Stimulated activated CD8-positive, alpha-beta memory T cell treated with anti-CD3 and anti-CD28 coated beads, Interleukin-12 subunit alpha, Interleukin-12 subunit beta, amount 100 ng/mL, for 4 hours (primary cell): ENCODE measurements at places on chromosomes 3 and 15.

DNA sequence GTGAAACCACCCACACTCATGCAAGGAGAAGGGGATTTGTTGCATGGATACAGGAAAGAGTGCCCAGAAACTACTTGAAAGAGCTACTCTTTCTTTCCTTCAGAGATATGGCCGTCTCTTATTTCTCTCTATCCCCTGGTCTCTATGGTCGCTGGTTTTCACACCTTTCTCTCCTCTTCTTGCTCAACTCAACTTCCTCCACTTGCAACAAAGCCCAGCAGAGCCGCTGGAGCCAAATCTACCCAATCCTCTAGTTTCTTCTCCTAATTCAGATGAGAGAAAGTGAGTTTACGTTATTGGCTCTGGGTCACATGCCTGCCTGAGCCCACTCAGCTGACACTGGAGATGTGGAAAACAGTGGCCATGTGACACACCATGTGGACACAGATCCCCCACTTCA is 215.2 kb downstream of the OSBPL10 start:
- DNase-seq, result no peak

GRCh38 chr3:37471425-37471824 is 297.0 kb upstream of the LRRFIP2 start:
- no peak for DNase-seq

DNA sequence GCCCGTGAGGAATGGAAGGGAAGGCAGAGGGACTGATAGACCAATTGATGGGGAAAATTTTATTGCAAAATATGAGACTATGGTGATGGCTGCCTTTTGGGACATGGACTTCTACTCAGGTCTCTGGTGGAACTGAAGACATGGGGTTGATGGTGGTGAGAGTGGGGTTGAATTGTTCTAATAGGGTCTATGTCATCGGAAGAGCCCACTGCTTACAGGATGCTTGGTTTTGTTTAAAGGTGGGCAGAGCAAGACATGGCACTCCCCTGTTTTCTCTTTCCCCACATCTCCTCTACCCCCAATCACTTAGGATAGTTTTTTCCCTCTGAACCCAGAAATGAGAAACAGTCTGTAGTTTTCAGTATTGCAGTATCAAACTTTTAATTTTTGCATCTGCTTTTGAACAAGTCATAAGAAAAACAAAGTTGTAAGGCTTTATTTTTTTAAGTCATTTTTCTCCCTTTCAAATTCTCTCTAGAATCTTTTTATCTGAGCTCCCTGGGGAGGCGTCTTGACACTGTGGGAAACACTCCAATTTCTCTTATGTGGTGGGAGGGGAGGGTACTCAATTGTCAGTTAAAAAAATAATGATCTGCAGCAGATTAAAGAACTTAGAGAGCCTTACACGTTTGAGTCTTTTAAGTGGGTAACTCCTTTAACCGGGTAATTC is 276.2 kb upstream of the TBC1D5 start:
- DNase-seq, result no peak

DNA sequence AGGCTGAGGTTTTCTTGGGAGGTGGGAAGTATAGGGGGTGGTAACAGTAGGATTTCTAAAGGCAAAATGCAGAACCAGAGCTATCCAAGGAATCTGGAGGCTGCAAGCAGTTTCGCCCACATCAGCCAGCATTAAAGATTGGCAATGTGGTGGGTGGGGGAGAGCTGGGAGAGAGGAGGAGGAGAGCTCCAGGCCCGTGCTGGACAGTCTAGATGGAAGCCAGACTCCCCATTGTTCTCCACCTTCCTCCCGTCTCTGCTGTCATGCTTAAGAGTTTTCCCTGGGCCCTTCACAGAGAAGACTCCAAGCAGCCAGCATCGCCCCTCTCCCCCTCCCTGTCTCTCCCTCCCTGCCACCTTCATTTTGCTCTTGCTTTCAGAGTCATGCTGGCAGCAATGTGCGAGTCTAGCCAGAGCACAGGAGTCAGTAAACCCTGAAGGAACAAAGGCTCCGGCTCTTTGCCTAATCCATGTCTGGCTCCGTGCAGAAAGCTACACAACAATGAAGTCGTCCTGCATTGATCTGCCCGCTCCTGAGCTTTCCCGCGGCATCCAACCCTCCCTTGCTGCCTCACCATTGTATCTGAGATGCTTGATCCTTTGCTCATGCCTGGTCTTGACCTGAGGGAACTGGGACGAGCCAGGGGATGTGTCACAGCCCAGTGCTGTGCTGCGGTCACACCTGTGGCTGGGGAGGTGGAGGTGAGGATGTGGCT is 282.9 kb downstream of the NTRK3 start:
- no peak for DNase-seq

DNA sequence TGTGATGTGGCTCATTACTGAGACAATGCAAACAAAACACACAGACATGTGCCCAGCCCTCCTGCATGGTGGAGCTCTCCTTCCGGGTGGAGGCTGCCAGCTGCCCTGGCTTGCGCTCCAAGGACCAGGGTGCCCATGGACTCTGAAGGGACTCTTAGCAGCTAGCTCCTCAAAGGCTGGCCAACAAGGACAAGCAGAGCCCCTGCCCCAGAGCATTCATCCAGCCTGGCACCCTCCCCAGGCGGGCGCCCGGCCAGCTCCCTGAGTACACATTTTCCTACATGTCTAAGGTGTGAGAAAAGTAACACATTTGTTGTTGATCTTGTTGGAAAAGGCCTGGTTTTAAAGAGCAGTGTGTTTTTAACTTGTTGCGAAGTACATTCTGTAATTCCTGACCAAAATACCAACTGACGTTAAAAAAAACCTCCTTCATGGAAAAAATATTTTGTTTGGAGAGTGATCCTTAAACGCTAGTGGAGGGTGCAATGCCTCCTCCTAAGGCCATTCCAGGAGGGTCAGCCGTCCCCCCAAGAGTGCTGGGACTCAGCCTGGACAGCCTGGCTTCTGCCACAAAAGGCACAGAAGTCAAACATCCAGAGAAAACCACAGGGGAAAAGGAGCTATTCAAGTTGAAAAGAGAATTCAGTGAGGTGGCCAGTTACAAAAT is 86.9 kb downstream of the KLF15 start:
- no peak for DNase-seq

DNA sequence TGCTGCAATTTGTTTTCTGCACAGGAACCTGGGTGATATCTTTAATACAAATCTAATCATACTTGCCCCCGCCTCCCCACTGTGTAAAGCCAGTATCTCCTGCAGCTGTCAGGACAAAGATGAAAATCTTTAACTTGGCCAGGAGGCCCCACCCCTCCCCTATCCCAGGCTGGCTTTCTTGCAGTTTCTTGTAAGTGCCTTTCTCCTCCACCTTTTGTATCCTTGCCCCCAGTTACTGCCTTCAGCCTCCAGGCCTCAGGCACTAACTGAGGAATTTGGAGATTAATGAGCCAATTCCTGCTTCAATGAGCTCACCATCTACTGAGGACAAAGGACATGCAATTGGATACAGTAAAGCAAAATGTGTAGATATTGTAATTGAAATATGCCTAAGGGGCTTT is 6.5 kb downstream of the GCSAM start:
- DNase-seq, result no peak

DNA sequence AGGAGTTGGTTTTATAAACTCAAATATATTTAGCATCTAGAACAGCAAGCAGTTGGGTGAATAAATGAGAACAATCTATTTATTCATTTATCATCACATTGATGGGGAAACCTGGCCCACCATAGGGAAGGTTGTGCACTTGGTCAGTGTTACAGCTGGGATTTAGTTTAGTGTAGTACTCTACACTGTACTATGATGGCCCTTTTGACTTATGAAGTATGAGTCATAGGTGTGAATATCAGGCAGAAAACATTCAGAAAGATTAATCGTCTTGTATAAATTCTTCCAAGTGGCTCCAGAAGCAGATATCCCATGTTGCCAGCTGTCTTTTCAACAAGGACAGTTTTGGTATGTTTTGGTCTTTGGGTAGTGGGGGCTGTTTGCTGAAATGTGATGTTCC is 38.0 kb downstream of the BBS4 start:
- no peak for DNase-seq

- peak; percentile 76 for DNase-seq
Measured at GRCh38 chr3:196179380-196180308, 31.6 kb downstream of the ZDHHC19 start.

DNA sequence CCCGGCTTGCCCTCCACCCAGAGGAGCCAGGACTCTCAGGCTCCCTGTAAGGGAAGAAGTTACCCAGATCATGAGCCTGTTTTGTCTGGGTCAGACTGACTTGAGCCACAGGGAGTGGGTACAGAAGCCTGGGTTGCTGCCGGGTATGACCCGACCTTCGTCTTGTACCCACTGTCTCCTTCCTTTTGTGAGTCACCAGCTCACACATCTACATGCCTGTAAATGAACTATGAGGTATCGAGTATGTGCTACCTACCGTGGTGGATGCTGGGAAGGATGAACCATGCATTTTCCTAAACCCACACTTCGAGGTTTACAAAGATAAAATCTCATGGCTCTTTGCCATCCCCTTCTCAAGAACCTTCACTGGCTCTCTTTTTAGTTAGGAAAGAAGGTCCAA is 56.9 kb downstream of the CACNA1D start:
- no peak for DNase-seq

DNA sequence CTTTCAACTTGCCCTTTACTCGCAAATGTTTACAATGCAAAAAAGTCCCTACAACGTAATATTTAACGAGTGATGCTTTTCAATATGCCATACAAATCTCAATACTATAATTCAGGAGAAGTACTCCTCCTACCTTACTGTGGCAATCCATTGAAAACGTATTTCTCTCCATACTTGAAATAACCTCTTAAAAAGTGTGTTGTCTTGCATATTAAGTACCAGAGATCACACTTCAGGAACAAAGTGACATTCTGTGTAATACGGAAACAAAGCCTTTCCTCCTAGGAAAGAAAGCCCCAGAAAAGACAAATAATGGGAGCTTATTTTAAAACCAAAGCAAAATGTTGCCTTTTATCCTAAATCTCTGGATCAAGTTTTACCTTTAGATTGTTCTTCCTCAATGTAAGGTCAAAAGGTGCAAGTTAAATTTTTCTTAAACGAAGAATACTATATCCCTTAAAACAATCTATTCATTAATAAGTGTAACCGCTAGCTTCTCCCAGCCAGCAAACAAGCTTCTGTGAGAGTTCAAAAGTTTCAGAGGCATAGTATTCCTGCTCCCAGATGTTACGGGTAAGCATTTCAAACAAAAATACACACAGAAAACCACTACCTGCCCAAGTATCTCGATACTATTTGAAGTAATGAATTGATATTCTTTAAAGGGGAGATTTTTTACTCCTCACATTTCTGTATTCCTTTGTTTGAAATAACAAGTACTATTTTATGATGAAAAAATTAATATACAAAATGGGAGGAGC is 1.7 kb downstream of the TJP1 start:
- no peak for DNase-seq

DNA sequence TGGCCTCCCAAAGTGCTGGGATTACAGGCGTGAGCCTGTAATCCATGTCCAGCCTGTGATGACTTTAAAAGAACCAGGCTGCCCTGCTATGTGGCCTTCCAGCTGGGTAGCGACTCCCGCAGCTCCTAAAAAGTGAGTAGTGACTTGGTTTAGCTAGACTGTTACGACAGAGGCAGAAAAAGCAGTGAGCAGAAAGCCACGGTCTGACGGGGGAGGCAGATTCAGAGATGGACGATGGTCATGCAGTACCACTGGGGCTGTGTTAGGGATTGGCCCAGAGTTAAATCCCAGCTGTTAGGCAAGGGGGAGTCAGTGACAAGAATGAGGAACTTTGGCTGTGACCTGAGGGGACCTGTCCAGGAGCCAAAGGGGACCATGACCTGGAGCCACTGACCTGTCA is 3.1 kb upstream of the RPL29 start:
- no peak for DNase-seq

GRCh38 chr3:148916132-148916531 is 51.0 kb downstream of the CPA3 start:
- no peak for DNase-seq

- no peak for DNase-seq
Measured at GRCh38 chr15:65980824-65981456, 111.6 kb downstream of the RAB11A start.

DNA sequence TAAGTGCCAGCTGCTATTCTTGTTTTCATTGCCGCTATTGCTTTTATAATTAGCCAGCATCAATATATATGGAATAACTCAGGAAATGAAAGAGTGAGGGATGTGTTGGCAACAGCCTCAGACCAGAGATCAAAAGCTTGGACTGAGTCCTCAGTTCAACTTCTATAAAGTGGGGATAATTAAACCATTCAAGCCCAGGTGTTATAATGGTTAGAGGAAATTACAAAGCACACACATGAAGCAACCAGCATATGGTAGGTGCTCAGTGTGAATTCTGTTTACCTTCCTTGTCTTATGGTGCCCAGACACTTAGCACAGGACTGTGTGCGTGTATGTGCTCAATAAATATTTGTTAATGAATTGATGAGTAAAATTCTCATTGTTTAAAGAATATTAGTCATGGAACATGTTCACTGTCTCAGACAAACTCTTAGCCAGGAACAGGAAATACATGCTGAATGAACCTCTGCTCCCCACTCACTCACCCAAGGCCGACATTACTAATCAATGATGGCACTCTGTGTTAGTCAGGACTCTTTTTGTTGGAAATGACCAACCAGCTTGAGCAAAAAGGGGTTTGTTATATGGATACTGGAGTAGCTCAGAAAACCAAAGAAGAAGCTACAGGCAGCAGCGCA is 16.7 kb upstream of the CCDC174 start:
- no peak for DNase-seq

- DNase-seq, result no peak
Measured at GRCh38 chr3:60673123-60673522, 578.1 kb downstream of the FHIT start.

DNA sequence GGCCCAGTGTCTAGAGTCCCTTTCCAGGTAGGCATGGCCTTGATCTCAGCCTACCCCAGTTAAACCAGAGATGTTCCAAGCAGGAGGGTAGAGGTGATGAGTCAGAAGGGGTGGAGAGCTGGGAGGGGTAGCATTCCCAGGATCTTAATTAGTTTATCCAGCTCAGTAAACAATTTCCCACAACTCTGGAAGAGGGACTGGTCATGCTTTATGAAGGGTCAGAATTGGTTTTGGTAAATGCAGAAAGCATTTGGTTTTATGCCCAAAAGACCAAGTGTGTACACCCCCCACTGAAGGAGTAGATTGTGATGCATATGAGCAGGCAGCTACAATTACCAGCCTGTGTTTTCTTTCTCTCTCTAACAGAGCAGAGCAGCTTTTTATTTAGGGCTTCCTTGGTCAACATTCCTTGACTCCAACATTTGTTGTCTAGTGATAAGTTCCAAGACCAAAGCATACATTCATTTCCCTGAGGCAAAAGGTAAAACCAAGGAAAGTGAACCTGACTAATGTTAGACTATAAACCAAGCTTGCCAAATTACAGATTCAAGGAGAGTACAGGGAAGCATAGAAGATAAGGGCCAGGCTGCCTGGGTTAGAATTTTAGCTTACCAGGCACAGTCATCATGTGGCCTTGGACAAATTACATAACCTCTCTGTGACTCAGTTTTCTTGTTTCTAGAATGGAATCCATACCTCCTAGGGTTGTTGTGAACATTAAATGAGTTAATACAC is 17.6 kb downstream of the EXOSC7 start:
- DNase-seq, result no peak

GRCh38 chr15:41809121-41809520 is 18.8 kb upstream of the JMJD7 start:
- DNase-seq, result no peak

GRCh38 chr15:46034755-46035154 is 399.9 kb downstream of the SQOR start:
- no peak for DNase-seq
